ENCODE measurements at places on chromosomes 5 and 9.

DNA sequence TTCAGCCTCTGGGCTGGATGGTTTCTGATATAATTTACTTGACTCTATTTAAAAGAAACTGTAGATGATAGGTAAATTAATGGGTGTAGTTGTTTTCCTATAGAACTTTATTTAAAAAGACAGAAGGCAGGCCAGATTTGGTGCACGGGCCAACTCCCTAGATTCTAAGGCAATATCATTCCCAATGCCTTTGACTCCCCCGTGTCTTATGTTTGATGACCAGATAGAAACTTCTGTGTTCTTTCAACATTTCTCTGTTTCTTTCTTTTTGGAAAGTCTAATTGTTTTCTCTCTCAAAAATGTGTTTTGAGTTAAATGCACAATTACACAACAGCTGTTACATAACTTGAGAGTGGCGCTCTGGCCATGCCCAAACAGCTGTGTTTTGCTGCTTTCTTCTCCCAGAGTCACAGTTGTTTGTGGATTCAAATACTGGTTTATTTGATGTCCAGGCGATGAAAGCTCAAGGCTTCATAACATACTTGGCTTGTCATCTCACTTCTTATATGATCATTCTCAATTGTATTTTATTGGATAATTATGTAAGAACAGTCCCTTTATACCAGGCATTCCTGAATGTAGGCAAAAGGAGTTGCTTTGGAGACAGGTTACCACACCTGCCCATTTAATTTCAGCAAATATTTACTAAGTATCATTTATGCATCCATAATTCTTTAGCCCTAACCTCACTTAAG is 1.7 kb upstream of the ALDH1A1 start:
- no peak for DNase-seq

GRCh38 chr5:107085572-107085971 is 585.2 kb downstream of the EFNA5 start:
- DNase-seq, result no peak

DNA sequence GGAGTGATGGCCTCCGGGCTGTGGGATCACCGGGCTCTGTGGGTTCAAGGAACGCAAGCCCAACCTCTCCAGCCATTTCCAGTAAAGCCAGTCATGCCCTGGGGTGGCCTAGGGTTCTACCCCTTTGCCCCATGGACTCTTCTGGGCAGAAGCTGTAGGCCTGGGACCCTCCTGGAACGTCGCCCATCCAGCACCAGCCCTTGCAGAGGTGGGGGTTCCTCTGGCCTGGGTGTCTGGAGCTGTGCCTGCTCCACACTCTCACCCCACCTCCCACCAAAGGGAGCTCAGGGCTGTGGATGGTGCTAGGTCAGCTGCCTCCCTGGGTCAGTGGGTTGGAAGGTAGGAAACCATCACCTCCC is 1.4 kb upstream of the SLC12A7 start:
- no peak for DNase-seq

DNA sequence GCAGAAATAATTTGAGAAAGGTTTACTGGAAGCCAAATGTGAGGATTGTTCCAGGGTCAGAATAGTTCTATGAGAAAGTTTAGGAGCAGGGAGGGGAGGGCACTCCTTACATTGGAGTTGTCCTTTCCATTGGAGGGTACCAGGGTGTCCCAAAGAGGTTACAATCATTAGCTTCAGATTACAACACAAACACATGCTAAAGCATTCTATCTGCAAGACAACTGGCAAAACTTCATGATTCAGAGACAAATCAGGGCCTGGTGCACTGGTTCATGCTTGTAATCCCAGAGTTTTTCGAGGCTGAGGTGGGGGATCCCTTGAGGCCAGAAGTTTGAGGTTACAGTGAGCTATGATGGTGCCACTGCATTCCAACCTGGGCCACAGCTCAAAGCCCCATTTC is 51.8 kb downstream of the NSUN2 start:
- DNase-seq, result no peak

- DNase-seq, result no peak
These were observed 307.3 kb downstream of the PIK3R1 start for GRCh38 chr5:68522863-68523262.

GRCh38 chr9:92140074-92140753 is 25.0 kb upstream of the SPTLC1 start:
- peak; percentile 40 for DNase-seq

- DNase-seq, result no peak
These were observed 220.3 kb downstream of the NR3C1 start for GRCh38 chr5:143182901-143183820.
